ENCODE measurements at places on chromosomes 13 and 19. TPM values are rescaled to one million over a fixed set of nuclear protein-coding genes. Genes with fewer than 3 reads are reported as not detected.
A peak's percentile ranks its signal among the peaks of the same experiment; 100 is the strongest.

- no peak for DNase-seq
These were observed 12.9 kb downstream of the MIPEP start for GRCh38 chr13:23876265-23876664.

The KLK12 gene
- not detected for polyA plus RNA-seq

GRCh38 chr19:30916238-30916637 is 433.0 kb downstream of the TSHZ3 start:
- DNase-seq, result no peak

- DNase-seq, result no peak
These were observed 129.4 kb downstream of the PCDH20 start for GRCh38 chr13:61286148-61286745.

DNA sequence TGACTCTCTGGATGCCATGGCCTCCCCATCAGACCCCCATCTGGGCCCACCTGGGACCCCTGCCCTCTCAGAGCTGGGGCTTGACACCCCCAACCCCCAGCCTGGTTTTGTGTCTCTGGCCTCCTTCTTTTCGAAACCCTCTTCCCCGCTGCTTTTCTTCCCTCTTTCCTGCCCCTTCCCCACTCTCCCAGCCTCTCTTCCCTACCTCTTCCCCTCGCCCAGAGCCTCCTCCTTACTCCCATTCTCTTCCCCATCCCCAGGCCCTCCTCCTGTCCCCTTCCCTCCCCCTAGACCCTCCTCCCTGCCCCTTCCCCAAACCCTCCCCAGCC is 2.1 kb downstream of the TNFSF9 start:
- DNase-seq, result no peak

The ZNF99 gene
- polyA plus RNA-seq, result not detected

- no peak for DNase-seq
These were observed 249.4 kb upstream of the PCDH20 start for GRCh38 chr13:61664801-61665705.

DNA sequence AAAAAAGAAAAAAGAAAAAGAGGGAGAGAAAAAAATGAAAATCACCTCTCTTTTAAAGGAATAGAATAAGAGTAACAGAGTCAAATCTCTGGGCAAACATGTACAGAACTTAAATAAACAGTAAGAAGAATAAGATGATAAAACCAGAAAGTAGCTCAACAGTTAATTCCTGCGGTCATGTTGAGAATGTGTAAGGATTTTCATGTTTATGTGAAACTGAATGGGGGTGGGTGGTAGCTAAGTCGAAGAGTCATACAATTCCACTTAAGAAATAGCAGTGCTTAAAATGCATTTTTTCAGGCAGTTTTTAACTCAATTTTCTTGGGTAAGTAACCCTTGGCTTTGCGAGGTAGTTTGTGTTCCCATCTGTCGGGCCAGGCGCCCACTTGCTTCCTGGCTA is 60.9 kb downstream of the PEX11G start:
- DNase-seq, result no peak

DNA sequence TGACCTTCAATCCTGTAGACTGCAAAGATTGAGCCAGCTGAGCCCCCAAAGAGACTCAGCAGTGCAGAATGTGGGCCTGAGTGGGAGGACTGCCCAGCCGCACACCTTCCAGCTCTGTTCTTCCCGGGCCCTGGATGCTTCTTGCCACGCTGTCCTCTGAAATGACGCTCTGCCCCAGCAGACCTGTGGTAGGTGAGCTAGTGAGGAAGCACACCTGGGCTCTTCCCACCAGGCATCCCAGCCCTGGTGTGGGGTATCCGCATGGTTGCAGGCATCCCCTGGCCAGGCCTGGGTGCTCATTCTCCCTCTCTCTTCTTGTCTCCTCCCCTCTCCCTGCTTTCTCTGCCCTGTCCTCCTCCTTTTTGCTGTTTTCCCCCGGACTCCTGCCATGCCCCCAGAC is 9.8 kb upstream of the MZF1 start:
- DNase-seq, result no peak

The SUGP2 gene
- polyA plus RNA-seq, result 28.1 TPM

DNA sequence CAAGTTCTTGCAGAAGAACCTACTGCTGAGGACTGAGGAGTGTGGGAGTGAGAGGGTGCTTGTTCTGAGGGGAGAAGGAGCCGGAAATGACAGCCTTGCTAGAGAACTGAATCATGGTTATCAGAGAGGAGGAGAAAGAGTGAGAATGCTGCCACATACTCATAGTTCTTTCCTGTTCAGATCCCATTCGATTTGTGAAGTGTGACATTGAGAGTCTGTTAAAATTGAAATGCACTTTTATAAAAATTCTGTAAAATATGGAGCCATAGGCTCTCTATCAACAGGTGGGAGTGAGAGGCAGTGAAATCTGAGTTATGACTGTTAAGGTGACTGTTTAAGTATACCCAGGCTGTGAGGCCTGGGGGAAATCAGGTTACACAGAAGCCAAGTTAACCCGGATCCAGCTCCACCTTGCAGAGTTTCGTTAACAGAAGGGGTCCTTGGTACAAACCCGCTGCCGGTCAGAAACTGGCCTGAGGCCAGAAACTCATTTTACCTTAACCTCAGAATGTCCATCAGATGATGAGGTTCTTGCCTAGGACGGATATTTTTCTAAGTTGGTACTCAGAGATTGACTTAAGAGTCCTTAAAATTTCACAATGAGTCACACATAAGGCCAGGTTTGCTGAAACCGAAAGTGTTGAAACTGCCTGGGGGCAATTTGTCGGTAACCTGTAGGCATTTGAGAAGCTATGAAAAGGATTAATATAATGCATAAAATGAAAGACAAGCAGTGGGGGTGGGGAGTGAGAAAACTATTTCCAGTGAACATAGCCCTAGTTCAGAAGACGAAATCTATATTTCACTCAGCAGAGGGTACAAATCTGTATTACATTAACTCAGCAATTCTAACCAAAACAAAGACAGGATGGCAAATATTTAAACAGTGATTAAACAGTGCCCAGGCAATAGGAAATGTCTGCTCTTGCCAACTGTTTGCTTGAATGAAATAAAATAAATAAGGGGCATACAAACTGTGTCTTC is 350.5 kb downstream of the KCNRG start:
- DNase-seq, result peak; percentile 71

GRCh38 chr13:25231517-25231916 is 55.8 kb downstream of the MTMR6 start:
- no peak for DNase-seq

DNA sequence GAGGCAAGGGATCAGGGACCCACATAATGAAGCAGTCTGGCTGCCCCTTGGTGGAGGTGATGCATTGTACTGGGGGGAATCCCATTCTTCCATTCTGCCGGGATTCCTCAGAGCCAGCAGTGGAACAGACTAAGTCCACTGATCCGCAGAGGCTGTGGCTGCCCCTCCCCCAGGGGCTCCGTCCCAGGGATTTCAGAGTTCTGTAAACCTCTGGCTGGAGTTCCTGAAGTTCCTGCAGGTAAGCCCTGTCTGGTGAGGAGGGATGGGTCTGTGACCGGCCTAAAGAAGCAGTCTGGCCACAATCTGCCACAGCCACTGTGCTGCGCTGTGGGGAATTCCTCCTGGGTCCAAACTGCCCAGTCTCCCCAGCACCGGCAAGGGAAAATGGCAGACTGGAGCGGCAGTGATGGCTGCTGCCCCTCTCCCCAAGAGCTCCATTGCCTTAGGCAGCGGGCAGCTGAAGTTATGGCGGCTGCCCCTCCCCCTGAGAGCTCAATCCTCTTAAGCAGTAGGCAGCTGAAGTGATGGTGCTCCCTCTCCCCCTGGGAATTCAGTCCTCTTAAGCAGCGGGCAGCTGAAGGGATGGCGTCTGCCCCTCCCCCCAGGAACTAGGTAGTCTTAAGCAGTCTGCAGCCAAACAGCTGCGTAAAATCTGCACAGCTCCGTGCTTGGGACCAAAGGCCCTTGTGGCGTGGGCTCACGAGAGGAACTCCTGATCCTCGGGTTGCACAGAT is 155.7 kb downstream of the PCDH17 start:
- no peak for DNase-seq
